ENCODE measurements at places on chromosomes 12 and 14. TPM values are rescaled to one million over a fixed set of nuclear protein-coding genes. Genes with fewer than 3 reads are reported as not detected.

GRCh38 chr12:1533205-1533601 lies 61.2 kb downstream of the FBXL14 start:
- peak; percentile 27 for DNase-seq

- no peak for DNase-seq
Observed at GRCh38 chr14:101122237-101123141, 219.0 kb upstream of the RTL1 start.

TNFAIP2 gene
- 29.5 TPM for total RNA-seq

FGF6 gene
- not detected for total RNA-seq

GRCh38 chr14:73613046-73613383 lies 698 bp downstream of the ACOT6 start:
- DNase-seq: no peak

DNA sequence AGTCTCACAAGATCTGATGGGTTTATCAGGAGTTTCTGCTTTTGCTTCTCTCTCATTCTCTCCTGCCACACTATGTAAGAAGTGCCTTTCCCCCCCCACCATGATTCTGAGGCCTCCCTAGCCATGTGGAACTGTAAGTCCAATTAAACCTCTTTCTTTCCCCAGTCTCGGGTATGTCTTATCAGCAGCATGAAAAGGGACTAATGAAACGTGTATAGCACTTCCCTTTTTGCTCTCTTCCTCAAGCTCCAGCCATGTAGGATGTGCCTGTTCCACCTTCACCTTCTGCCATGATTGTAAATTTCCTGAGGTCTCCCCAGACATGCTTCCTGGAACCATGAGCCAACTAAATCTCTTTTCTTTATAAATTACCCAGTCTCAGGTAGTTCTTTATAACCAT lies 7.0 kb upstream of the CRACR2A start:
- no peak for DNase-seq

DNA sequence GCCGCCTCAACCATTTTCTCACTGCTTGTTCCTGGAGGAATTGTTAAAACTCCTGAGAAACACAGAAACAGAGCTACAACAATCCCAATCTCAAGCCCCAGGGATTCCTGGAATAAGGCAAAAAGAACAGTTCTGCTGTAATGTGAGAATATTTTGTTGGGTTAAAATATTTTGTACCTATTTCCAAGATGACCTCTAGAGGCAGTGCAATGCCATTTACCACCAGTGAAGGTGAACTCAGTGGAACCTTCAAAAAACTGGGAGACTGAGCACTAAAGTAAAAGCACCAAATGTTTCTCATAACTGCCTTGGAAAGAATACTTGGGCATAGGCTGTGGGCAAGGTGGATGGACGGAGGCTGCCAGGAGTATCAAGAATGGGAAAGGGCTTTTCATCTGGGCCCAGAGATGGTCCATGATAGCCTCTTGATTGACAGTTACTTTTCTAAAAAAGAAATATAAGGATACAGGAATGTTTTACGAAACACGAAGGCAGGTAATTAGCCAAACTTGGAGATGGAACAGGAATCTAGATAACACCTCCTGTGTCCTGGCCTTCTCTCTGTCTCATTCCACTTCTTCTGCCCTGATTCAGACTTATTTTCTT lies 334.0 kb upstream of the FLRT2 start:
- DNase-seq: no peak
